Dermis microvascular lymphatic vessel endothelial cell (primary cell): ENCODE measurements at places on chromosomes 1 and 21. TPM values are rescaled to one million over a fixed set of nuclear protein-coding genes. Genes with fewer than 3 reads are reported as not detected.

DNA sequence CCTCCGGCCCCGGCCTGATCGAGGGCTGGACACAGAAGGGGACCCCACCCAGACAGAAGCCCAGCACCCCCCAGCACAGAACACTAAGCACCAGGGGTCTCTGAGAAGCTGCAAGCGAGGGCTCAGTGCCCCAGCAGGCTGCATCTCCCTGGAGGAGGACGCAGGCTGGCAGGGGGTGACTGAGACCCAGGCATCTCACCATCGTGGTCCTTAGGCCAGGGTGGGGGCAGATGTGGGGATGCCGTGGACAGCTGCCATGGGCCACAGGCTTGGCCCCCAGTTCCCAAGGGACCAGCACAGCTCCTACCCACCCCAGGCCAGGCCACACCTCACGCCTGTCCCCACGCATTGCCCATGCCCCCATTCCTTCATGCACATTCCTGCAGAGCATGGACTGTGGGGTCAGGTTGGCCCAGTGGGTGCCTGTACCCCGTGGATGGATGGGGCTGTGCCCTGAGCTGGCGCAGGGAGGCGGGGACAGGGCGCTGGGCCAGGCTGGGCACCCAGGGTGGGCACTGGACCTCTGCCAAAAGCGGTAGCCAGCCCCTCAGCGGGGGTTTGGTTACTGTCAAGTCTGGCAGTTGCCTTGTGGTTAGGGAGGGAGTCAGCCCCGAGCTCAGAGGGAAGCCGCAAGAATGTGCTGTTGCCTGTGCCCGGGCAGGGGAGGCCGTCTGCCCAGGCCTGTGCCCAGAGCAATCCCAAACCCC, 61.5 kb downstream of the ARHGEF16 start:
- no peak for DNase-seq

DNA sequence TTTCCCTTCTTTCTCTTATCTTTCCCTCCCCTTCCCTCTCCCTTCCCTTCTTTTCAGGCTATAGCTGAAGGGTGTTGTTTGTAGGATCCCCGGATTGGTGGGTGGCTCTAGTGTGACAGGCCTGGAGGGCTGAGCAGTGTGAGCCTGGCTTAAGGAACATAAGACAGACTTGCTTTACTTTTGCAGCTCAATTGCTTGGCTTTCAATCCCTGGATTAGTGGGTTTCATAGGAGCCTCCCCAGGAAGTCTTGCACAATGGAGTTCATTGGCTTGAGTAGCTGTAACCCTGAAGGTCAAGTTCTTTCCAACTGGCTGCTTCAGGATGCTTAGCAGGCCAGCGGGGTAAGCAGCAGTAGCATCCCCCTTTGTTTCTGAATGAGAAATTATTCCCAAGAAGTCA, 126.7 kb downstream of the CAMTA1 start:
- peak; percentile 28 for DNase-seq

The TMPRSS2 gene
- not detected in 2 replicates for total RNA-seq

The AMY1C gene
- total RNA-seq, result not detected in 2 replicates

GRCh38 chr1:33176362-33176850, 5.4 kb downstream of the TRIM62 start:
- no peak for DNase-seq

DNA sequence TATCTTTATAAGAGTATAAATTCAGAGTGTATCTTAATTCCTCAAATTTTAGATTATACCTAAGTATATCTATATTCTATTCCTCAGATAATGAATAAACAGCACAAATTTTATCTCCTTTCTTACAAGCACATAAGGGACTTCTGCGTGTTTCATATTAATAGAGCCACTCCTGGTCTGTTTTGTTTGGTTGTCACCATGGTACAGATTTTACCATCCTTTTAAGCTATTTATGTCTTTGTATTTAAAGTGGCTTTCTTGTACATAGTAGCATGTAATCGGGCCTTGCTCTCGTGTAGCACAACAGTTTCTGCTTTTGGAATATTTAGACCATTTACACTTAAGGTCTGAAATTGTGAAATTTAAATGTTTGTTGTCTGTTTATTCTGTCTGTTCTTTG, 52.6 kb upstream of the SLC35A3 start:
- no peak for DNase-seq

- DNase-seq, result peak; percentile 30
Observed at GRCh38 chr1:31765041-31765467, 914 bp upstream of the ADGRB2 start.

GRCh38 chr1:84582802-84583587, 8.8 kb upstream of the CTBS start:
- DNase-seq, result peak; percentile 59

- peak; percentile 55 for DNase-seq
Observed at GRCh38 chr21:44870748-44871495, 2.6 kb downstream of the PTTG1IP start.

GRCh38 chr1:93810316-93810715, 68.7 kb downstream of the DNTTIP2 start:
- DNase-seq, result no peak

- no peak for DNase-seq
Observed at GRCh38 chr1:29880556-29880955, 644.2 kb downstream of the PTPRU start.

The ACKR1 gene
- total RNA-seq, result under 0.01 TPM in 1 of 2 replicates, not detected in the other

The HES2 gene
- 16.2 and 17.6 TPM in 2 replicates for total RNA-seq

- DNase-seq, result no peak
Observed at GRCh38 chr1:201461645-201462441, 7.1 kb downstream of the PHLDA3 start.

The DYNLT4 gene
- 0.13 and 0.25 TPM in 2 replicates for total RNA-seq

- no peak for DNase-seq
Observed at GRCh38 chr1:104018922-104019674, 269.4 kb downstream of the AMY1C start.

The TMEM125 gene
- total RNA-seq, result not detected in 2 replicates

DNA sequence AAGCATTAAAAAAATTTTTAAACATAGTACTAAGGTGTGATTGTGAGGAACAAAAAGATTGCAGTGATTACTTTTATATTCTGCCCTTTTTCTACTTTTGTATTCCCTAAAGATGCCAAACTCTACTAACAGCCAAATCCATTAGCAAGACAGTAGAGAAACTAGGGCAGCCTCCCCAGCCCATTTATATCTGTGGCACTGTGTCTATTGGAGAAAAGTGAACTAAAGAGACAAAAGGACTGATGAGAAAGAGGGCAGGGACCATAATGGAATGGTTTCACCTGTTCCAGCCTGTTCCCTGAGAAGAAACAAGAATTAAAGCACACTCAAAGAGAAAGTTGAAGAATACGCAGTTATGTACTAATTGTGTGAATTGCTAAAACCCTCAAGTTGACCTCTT, 56.6 kb downstream of the ATG4C start:
- DNase-seq, result no peak

The MYBPHL gene
- total RNA-seq, result not detected in 2 replicates

- DNase-seq, result no peak
Observed at GRCh38 chr1:14545422-14546025, 53.0 kb upstream of the KAZN start.

The VANGL2 gene
- total RNA-seq, result not detected in 2 replicates

DNA sequence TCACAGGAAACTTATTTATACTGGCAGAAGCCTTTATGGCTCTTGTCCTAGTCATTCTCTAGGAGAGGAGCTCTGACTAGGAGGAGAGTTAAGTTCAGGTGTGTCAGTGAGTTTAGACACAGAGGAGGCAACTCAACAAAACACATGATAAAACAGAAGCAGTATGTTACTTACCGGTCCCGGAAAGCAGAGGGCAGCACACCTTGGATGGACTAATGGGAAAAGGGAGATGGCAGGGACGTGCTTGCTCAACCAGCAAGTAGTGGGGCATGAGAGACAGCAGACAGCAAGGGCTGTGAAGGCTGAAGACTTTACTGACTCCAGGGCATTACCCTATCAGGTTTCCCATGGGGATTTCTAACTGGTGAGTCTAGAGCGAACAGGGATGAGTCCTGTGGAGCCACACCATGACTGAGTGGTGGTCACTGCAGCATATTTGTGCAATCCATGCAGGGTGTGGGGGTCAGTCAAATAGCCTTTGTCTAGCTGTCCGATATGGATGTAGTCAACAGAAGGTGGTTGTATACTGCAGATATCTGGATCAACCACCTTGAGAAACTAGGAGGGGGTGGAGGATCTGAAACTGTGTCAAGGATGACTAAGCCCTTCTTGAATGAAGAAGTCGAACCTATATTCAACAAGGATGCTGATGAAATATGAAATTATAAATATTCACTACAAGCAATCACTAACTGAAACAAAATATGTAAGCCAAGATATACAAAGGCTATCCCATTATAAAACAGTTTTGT, 596.3 kb upstream of the CHRM3 start:
- no peak for DNase-seq

GRCh38 chr1:175216444-175216843, 23.9 kb upstream of the KIAA0040 start:
- DNase-seq, result no peak

The PGLYRP3 gene
- total RNA-seq, result not detected in 2 replicates

The C1orf116 gene
- not detected in 2 replicates for total RNA-seq

DNA sequence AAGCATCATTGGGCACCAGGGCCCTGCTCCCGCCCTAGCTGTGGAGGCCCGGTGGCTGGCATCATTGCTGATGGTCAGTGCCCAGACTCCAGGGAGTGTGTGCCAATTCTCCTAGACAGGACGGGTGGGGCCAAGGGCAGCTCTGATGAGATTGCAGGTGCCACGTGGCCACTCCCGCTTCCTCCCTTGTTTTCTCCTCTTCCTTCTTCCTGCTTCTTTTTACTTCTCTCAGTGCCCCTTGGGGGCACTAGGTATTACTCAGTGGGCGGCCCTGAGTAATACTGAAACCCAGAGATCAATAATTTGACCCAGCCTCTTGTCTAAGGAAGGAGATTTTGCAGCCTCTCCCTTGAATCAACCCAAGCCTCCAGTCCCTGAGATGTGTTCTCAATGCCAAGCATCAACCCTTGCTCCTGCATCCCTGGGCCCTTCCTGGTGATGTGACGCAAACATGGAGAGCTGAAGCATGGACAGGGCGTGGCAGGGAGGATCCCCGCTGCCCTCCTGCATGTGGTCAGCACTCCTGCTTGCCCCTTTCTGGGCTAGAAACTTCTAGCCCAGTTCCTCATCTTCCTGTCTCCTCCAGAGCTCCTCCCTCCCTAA, 32.4 kb downstream of the CDK18 start:
- no peak for DNase-seq

- no peak for DNase-seq
Observed at GRCh38 chr1:222239130-222239529, 308.8 kb downstream of the HHIPL2 start.

DNA sequence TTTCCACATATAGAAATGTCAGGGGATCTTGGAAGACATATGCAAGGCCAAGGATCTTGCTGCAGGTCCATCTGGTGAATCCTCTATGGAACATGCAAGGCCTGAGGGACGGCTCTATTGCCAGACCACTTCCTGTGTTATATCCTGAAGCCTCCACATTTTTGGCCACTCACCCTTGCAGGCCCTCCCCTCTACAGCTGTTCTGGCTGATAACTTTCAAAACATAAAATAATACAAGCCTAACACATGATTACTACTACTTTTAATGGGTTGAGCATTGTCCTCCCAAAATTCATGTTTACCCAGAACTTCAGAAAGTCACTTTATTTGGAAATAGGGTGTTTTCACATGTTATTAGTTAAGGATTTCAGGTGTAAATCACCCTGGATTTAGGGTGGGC, 18.5 kb upstream of the LYPLAL1 start:
- DNase-seq, result no peak

- no peak for DNase-seq
Observed at GRCh38 chr1:40712405-40712944, 21.0 kb downstream of the NFYC start.

GRCh38 chr1:14340002-14340785, 258.3 kb upstream of the KAZN start:
- no peak for DNase-seq

GRCh38 chr1:245074232-245074747, 80.5 kb upstream of the KIF26B start:
- DNase-seq, result no peak

- no peak for DNase-seq
Observed at GRCh38 chr1:206899717-206900116, 2.5 kb downstream of the IL24 start.

- DNase-seq, result no peak
Observed at GRCh38 chr1:108685529-108685928, 6.6 kb upstream of the PRPF38B start.
